ENCODE measurements at places on chromosomes 2 and 18. TPM values are rescaled to one million over a fixed set of nuclear protein-coding genes. Genes with fewer than 3 reads are reported as not detected.

GRCh38 chr18:69217196-69218000 is 183.3 kb upstream of the DOK6 start:
- no peak for DNase-seq

DNA sequence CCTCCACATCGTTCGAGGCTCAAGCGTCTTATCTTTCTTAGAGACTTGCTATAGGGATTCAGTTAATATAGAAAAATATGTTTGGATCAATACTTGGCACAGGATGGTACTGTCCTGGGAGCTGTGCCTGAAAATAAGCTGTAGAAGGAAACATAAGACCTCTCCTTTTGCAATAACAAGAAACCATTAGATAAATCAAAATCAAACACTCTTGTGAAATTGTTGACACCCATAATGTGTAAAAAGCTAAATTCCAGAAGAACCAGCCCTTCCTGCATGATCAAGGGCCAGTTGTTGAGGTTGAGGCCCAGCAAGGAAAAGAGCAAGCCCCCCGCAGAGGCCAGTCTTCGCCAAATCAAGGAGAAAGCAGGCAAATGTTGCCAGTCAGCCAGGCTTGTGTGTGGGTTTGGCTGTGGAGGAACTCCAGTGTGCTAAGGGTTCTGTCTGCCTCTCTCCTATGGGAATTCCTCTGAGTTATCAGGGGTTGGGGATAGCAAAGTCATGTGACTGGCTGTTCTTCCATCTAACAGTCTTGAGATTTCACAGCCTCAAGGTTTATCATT is 185.7 kb downstream of the ACKR3 start:
- no peak for DNase-seq

DNA sequence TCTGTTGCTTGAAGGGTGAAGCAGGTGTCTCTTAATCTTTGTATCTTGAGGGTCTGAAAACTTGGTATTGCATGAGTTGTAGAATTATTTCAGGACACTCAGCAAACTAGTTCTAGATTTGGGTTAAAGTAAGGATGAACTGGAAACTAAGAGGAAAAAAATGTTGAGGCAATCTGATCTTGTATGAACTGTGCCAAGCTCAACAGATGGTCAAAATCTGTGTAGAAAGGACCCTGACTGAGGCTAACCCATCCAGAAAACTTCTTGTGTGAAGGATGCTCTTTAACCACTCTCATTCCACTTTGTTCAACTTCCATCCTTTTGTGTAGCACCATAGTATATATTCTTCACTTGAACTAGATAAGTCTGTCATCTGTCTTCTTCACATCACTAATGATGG is 861.7 kb downstream of the SLC4A3 start:
- DNase-seq, result no peak

Gene ST6GAL2
- polyA plus RNA-seq, result 74.2 TPM

Gene FABP1
- polyA plus RNA-seq, result 0.48 TPM
